ENCODE measurements at places on chromosomes 3 and 15.
A peak's percentile ranks its signal among the peaks of the same experiment; 100 is the strongest.

DNA sequence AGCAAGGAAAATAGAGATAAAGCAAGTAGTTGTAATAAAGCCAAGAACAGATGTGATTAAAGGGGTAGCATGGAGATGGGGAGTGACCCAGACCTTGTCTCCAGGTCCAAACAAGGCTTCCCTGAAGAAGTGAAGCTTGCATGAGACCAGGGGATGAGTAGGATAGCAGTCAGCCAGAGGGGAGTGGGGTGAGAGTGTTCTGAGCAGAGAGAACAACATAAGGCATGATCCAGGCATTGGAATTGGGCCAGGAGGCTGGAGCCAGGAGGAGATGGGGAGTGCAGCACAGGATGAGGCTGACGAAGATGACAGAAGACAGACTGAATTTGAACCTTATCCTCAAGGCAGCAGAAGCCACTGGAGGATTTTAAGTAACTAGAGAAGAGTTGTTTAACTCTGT is 7.2 kb downstream of the TMOD2 start:
- peak; percentile 87 for DNase-seq

GRCh38 chr3:11085093-11085840 is 69.0 kb upstream of the HRH1 start:
- DNase-seq, result no peak

GRCh38 chr3:153137626-153138025 is 24.4 kb upstream of the RAP2B start:
- no peak for DNase-seq

- no peak for DNase-seq
Observed at GRCh38 chr3:98827221-98827920, 64.2 kb downstream of the ST3GAL6 start.

GRCh38 chr3:113552851-113553250 is 20.5 kb downstream of the SIDT1 start:
- DNase-seq, result no peak

- peak; percentile 29 for DNase-seq
Observed at GRCh38 chr15:37103475-37104423, 3.4 kb upstream of the MEIS2 start.

DNA sequence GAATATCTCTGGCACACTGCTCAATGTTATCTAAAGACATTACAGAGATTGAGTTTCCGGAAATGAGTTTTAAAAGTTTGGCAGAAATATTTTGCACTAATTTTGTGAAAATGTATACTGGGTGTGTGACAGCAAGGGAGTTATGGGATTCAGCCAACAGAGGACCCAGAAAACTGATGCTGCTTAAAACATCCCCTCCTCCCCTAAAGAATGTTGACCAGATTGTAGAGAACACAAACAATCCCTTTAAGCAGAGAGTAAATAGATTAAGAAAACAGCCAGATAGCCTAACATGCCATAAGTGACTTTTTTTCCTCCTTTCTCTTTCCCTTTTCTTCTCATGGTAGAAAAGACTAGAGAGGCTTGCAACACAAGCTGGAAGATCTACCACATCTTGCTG is 928.0 kb upstream of the ALCAM start:
- DNase-seq, result no peak

- no peak for DNase-seq
Observed at GRCh38 chr15:92020804-92021203, 167.3 kb downstream of the SLCO3A1 start.

- no peak for DNase-seq
Observed at GRCh38 chr3:4680227-4680691, 187.1 kb downstream of the ITPR1 start.

DNA sequence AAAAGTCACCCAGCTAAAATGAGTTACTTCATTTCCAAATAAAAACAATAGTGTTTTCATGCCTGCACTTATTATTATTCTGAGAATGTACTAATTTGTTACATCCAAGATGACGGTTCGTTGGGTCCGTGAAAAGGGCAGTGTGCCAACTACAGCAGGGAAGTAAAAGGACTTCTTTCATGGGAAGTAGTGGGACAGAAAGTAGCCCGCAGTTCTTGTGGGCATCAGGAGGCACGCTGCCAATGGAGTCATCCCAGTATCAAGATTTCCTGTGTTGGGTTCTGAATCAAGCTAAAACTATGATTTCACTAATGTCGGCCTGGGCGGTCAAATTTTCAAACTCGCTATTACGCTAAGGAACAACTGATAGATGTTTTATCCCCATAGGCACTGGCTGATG is 254.5 kb upstream of the SOX2 start:
- no peak for DNase-seq

DNA sequence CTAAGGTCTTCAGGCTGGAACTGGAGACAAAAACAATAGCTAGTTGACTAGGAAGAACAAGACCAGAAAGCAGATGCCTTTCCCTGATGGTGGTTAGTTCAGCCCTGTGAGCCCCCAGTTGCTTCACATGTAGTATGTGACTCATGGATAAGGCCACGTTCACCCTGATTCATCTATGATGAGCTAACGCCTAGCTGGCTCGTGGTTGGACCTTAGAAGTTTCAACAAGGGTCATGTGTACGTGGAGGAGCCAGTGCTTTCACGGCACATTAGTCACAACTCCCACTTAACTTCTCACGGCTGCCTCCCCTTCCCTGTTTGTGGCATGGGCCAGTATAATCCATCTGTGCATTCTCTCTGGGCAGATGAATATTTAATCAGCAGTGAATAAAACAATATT is 20.6 kb downstream of the COL8A1 start:
- peak; percentile 67 for DNase-seq

DNA sequence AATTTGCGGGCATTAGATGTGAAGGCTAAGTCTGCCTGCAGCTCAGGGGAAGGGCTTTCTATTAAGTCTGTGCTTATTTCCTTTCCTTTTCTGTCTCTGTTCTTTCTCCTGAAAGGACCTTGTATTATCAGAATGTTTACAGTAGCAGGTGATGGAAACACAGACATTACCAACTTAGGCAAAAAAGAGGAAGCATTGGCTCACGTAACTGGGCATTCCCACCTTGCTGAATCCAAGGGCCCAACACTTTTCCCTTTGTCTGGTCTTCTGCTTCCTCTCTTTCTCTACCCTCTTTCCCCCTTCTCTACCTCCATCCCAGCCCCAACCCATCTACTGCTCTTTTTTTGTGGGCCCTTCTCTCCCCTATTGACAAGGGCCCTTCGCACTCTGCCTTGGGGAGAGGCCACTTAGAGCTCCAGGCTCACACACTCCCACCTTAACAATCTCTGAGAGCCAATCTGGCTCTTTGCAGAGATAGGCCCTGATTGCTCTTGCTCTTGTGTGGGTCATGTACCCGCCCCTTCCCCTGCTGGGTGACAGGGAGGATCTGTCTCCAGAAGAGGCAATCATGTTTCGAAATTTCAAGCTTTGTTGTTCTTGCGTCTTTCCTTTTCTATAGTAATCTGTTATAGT is 35.0 kb downstream of the ACAA1 start:
- DNase-seq, result no peak

- no peak for DNase-seq
Observed at GRCh38 chr3:130395916-130396315, 50.4 kb downstream of the COL6A5 start.

GRCh38 chr3:53858096-53858741 is 11.9 kb downstream of the IL17RB start:
- DNase-seq, result no peak

- no peak for DNase-seq
Observed at GRCh38 chr3:123341-123740, 73.2 kb upstream of the CHL1 start.

DNA sequence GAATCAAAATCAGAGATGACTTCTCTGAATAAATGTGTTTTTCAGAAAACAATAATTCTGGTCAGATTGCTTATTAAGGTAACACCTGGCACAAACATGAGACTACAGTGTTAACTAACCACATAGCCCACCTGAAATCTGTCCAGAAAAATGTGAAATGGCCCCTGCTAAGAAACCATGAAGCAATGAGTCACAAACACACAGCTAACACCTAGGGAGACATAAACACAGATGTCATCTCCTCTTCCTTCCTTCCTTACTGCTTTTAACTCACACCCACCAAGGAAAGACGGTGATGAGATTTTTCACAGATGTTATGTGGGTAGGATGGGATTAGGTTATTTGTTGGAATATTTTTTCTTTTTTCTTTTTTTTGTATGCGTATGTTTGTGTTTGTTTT is 315.0 kb upstream of the STAC start:
- no peak for DNase-seq

DNA sequence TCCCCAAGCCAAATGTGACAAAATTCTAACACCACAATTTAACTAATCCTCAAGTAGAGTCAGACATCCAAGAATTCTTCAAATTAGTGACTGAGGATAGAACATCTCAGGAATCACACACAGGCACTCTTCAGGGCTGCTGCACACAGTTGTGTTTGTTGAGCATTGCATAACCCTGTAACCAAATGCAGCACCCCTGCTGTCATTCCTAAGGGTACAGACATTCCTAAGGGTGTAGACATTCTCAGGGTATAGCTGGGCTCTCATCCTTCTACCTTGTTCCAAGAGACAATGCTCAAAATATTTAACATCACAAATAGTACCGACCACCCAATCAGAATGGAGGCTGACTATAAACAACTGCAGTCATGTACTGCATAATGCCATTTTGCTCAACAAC is 107.1 kb upstream of the UBE2E2 start:
- DNase-seq, result no peak

DNA sequence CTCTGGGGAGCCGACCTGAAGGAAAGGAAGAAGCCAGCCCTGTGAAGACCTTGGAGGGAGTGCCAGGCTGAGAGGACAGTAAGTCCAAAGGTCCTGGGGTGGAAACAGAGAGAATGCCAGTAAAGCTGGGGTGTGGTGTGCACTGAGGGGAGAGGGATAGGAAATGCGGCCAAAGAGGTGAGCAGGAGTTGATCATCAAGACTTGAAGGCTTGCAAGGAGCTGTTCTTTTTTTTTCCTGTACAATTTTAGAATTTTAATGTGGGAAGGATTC is 73.8 kb downstream of the SYNPR start:
- DNase-seq, result no peak

GRCh38 chr15:69533522-69533921 is 80.9 kb downstream of the RPLP1 start:
- no peak for DNase-seq

DNA sequence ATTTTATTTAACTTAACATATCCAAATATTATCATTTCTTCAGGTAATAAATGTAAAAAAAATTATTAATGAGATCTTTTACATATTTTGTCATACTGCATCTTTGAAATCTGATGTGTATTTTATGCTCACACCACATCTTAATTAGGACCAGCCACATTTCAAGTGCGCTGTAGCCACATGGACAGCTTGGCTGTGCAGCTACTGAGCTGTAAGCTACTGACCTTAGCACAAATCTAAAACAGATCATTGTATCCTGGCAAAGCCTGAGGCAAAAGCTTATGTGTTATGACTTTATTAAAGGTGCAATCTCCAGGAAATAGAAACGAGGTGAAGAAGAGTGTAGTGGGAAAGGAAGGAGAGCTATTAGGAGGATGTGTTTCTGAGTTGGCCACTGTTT is 126.7 kb upstream of the UBE2E2 start:
- no peak for DNase-seq

DNA sequence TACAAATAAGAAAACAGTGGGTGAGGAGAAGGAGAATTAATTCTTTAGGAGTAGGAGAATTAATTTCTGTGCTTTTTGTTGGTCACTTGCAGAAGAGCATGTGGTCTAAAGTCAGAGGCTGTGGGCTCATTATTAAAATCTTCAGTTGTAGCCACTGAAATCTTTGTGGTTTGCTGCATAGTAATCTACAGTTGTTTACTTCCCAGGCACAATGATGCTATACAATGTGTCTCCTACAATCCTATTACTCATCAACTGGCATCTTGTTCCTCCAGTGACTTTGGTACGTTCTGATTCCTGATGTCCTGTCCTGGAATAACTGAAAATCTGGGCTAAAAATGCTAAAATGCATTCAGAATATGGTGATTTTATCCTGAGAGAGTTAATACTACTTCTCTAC is 21.0 kb downstream of the IFT122 start:
- no peak for DNase-seq

DNA sequence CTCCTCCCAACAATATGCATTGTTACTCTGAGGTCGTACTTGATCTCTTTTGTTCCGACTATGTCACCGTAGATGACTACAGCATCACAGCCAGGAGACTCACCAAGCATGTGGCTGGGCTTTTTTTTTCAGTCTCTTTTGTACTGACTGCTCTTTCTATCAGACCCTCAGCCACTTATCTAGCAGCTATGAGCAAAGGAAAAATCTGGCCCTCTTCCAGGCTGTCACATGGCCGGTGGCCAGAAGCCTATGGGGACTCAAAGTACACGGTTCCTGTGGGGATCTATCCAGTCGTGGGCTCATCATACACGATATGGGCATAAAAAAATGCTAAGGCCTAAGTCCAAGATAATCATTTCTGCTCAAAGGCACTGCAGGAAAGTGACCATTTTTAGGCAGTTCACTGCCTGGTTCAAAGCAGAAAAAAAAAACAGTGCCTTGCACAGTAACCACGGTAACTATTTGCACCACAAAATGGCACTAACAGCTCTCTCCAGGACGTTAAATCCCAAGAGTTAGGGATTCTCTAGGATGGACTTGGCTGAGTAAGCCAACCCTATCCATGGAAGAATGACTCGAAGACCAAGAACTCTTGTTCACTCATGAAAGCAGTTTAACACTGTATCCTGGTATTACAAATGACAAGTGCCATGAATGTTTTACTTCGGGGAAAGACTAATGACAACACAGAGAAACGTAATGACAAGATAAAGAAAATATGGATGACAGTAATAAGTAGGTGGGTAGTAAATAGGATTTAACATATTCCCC is 50.3 kb downstream of the SHQ1 start:
- DNase-seq, result no peak

DNA sequence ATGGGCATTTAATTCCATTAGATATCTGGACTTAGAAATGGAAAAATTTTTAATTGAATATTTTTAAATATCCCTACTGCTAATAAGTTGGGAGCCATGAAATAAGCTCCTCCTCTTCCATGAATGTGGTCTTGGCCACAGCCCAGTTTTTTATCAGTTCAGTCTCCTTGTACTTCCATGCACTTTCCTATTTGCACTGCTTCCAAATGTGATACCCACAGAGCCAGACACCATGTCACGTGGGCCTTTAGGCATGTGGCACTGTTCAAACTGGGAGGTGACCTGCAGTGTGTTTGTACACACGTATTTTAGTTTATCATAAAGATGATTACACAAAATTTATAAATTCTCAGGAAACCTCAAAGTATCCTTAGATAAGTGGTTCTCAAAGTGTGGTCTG is 80.1 kb upstream of the DGKG start:
- DNase-seq, result no peak

- DNase-seq, result no peak
Observed at GRCh38 chr3:117820658-117821299, 1111.2 kb downstream of the TUSC7 start.

All from uterus (tissue), 4 donors.